ENCODE measurements at places on chromosomes 11 and 22.

DNA sequence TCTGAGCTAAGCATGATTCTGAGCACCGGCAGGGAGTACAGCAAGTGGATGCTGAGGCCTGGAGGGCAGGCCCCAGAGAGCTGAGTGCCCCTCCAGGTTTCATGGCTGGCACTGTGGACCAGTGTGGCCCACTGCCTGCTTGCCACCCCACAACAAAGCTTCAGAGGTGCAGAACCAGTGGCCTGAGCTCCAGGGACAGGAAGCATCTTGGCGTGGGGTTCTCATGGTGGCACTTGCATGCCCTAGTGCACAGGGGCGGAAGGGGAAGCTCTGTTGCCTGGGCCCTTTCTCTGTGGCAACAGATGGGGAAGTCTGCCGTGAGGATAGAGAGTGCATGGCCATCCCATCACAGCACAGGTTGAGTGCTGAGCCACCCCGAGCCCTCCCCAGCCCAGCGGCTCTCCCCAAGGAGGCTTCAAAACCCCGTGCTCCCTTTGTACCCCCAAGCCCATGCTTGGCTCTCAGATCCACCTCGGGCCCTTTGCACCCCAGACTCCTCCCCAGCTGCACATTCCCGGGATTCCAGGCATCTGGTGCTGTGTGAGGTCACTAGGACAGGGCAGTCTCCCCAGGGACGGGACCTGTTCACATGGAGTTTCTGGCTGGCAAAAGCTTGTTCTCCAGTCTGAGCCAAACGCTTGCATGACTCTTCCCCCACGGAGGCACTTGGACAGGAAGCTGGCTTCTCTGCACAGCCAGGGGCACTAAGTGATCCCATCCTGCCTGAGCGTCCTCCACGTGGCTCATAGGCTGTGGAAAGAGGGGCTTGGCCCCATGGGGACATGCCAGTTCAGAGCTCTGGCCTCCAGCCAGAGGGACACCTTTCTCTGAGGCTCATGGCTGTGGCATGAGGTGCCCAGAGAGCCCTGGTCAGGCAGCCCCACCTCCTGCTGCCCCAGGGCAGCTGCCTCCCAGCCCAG, 4.2 kb downstream of the SLC25A1 start:
- no peak for DNase-seq

GRCh38 chr22:19438298-19438697, 6.0 kb downstream of the MRPL40 start:
- no peak for DNase-seq

DNA sequence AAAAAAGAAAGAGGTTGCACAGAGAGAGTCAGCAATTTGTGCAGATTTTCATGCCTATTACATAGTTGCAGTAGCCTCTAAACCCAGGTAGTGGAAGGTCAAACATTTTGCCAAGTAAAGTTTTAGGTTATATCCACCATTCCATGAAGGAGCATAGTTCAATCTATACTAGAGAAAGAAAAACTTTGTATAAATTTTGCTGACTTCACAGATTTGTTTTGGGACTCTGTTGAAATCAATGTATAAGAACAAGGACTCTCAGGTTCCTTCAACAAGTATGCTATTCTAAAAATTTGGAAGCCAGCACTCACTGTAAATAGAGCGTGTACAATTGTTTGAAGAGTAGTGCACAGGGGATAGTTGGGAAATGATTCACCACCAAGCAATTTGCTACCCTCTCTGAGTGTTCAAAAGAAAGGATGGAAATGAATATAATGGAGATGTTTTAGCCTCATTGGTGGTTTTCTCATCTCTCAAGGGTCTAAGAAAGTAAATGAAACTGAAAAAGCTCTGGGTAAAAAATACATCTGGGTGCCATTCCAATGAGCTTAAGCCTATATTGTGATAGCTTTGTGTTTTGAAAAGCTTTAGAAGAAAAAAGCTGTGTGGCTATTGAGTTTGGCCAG, 508.4 kb upstream of the LUZP2 start:
- no peak for DNase-seq

- no peak for DNase-seq
Measured at GRCh38 chr22:27919942-27920755, 1.1 kb upstream of the PITPNB start.

DNA sequence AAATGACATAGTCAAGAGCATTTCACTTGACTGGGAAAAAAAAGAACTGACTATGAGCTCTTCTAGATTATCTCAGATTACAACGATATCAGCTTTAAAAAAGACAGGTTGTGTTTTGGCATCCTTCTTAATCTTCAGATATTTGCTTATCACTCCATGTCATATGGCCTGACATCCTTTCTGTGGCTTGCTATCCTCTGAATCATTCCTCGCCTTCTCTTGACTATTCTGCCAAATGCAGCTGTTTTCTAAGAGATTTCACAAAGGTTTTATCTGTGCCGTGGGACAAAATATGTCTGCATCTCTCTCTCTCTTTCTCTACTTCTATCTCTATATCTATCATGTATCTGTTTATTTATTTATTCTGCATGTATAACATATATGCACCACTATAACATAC, 746.1 kb downstream of the CNTN5 start:
- no peak for DNase-seq

GRCh38 chr11:115656669-115657068, 152.5 kb upstream of the CADM1 start:
- DNase-seq, result no peak

- DNase-seq, result no peak
Measured at GRCh38 chr22:46230262-46230901, 19.7 kb downstream of the CDPF1 start.

DNA sequence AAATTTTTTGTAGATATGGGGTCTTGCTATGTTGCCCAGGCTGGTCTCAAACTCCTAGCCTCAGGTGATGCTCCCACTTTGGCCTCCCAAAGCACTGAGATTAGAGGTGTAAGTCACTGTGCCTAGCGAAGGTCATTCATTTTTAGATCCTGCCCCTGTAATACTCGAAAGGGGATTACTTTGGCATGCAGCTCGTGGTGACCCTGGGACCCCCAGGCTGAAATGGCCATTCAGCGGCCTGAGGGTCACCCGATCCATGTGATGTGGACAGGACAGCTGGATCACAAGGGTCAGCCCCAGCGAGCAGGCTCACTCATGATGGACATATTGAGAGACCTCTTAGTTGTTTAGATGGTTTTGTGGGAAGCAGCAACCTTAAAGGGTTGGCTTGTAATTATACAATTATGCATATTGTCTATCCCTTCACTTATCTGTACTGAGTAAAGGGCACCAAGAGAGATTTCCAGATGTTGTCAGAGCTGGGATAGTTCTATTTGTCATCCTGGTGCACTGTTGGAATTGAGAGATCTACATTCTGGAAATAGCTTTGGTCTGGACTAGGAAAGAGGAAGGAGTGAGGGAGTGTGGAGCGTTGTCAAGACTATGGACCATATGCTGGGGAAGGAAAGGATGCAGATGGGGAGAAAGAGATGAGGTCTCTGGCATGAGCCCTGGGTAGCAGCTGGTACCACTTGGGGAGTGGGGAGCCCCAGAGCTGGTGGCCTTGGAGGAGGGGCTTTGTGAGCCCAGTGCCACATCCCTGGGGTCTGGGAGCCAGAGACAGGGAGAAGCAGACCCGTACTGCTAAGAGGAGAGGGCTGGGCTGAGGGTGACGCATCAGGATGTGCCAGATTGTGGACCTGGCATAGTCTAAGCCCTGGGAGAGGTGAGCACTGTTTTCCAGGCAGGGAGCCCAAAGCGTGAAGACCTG, 15.5 kb downstream of the RHBDD3 start:
- no peak for DNase-seq

GRCh38 chr11:78420796-78421209, 3.2 kb upstream of the GAB2 start:
- no peak for DNase-seq

GRCh38 chr22:22877523-22878210, 9.9 kb upstream of the IGLL5 start:
- peak; percentile 49 for DNase-seq

GRCh38 chr11:18022419-18022818, 9.6 kb upstream of the SERGEF start:
- no peak for DNase-seq

DNA sequence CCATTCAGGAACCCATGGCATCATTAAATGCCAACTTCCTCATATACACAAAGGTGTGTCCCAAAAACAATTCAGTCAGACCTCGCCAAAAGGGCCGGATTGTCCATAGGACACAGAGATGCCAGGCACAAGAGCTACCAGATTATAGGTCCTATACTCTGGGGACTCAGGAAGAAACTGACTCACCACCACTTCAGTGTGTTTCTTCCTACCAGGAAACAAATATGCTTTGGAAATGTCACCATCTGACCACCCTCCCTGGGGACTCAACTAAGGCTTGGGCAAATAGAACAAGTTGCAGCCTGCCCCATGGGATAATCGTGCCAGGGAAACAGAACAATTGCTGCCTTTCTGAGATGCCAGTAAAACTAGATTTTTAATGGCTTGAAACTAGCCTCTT, 11.7 kb downstream of the POU2AF3 start:
- DNase-seq, result no peak

- DNase-seq, result no peak
Measured at GRCh38 chr11:129143335-129143734, 48.8 kb downstream of the ARHGAP32 start.

DNA sequence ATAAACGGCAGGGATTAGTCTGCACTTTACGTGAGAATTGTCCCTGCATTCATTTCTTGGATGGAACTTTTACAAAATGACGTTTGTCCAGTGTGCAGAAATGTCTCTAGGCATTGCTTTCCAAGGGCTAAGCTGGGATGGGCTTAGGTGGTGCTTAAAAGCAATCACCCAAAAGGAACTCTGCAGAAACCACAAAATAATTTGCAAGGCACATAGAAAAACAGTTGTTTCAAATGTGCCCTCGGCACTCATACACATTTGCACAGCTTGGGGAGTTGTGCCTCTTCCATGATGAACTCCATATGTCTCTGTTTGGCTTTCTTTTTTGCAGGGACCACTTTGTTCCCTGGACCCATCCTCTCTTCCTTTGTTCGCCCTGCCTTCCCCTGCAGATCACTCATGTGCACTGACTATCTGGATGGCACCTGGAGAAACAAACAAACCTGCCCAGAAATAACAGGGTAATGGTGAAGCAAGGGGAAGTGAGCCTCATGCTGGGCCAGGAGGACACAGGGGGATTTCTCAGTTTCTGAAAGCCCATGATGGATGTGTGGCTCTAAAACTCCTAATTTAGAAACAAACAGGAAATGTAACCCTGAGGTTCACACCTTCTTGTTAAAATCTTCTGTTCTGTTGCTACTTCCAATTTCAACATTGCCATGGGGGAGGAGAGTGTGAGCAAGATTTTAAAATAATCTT, 150.2 kb downstream of the SNX19 start:
- no peak for DNase-seq
